ENCODE measurements at places on chromosomes 4 and X.

- DNase-seq, result no peak
Measured at GRCh38 chrX:16528620-16529019, 121.3 kb upstream of the S100G start.

- DNase-seq, result no peak
Measured at GRCh38 chr4:123777373-123777772, 380.8 kb downstream of the SPRY1 start.

DNA sequence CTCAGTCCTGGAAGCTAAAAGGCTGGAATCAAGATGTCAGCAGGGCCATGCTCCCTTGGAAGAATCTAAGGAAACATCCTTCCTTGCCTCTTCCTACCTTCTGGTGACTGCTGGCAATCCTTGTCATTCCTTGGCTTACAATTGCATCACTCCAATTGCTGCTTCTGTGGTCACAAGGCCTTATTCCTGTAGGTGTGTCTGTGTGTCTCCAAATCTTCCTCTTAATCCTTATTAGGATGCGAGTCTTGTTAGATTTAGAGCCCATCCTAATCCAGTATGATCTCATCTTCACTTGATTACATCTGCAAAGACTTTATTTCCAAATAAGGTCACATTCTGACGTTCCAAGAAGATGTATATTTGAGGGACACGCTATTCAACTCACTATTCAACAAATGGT, 52.2 kb downstream of the SMIM20 start:
- no peak for DNase-seq

DNA sequence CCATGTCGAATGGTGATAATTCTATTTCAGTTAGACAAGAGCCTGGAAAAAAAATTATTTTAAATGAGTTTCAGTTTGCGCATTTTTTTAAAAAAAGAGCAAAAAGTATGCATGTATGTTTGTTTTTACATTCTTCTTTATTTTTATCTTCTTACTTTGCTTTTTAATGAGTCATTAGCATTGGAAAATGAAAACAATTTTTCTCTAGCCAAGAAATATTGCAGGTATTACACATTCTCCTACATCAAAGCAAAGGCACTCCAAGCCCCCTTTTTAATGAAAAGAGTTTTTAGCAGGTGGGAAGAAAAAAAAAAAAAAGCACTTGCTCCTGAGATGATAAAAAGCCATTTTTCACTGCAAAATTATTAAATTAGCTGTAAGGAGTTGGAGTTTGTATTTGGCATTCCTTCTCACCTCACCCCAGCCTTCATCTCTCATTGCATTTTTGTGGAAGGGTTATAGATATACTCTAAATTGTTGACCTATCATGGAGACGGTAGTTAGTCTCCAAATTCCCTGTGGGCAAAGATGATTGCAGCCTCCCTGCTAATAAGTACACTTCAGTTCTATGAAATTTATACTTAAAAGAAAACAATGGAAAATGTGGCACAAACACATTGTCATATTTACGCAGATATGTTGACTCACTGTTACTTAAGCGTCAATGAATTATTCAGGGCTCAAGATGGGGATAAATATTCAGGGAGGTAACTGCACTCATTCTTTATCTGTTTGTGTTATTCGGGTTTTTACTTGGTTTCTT, 43.8 kb downstream of the PALLD start:
- DNase-seq, result no peak

- no peak for DNase-seq
Measured at GRCh38 chr4:107622006-107622405, 98.0 kb downstream of the PAPSS1 start.

DNA sequence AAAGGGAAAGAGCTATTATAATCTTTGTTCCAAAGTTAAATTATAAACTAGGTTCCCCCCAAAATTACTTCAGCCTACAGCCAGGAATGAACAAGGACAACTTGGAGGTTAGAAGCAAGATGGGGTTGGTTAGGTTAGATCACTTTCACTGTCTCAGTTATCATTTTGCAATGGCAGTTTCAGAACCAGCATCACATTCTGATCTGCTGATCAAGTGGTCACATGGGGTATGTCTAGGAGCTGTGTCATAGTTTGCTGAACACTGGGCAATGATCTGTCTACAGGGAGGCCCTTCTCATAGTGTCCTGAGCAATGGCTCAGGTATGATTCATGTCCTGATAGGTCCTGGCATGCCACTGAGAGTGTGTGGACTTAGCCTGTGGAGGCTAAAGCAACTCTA, 41.6 kb upstream of the XIAP start:
- DNase-seq, result no peak

- peak; percentile 52 for DNase-seq
Measured at GRCh38 chr4:60944060-60944459, 256.1 kb upstream of the ADGRL3 start.

DNA sequence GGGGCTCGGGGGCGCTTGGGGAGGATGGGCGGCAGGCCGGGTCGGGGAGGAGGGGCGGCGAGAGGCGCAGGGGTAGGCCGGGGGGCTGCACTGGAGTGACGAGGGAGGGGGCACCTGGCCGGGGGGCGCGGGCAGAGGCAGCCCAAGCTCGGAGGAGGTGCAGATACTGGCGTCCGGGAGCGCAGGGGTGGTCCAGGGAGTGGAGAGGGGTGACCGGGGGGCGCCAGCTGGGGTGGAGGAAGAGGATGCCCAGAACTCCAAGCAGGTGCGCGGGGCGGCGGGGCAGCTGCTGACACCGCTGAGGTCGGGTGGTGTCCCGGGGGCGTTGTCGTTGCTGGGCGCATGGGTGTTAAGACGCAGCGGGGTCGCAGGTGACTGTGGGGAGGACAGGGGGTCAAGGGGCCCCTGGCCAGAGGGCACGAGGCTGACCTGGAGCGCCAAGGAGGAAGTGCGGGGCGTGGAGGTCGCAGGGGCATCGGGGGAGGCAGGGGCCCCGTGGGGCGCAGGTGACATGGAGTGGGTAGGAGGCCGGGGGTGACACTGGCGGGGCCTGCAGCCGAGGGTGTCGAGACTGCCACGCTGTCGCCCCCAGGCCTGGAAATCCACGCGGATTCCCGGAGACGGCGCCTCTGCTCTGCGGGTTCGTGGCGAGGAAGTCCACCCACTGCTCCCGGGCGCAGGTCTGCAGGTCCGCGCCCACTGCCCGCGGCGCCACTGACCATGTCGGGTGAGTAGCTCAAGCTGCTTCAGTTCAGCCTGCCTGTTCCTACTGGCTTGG, 928 bp downstream of the GYG2 start:
- DNase-seq, result no peak
